ENCODE measurements at places on chromosomes 5 and 9.

- no peak for DNase-seq
Observed at GRCh38 chr5:177132136-177133095, 1.2 kb upstream of the NSD1 start.

DNA sequence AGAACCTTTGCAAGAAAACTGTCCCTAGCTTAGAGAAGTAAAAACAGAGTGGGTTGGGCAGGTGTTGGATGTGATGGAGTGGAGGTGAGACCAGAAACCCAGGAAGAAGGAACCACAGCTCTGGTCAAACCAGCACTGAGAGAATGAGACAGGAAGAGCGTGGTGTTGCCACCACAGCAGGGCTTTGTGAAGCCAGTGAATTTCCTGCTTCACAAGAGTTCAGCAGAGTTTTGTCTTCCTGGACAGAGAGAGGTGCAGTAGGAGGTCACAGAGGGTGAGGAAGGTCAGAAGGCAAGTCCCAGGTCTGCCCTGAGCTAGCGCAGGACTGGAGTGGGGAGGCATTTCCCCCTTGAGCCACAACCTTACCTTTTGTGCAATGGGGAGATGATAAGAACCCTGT is 2306.2 kb upstream of the ACO1 start:
- no peak for DNase-seq

GRCh38 chr9:431701-432100 is 217.0 kb downstream of the DOCK8 start:
- DNase-seq = no peak

- DNase-seq = no peak
Observed at GRCh38 chr9:9299134-9299533, 1313.7 kb downstream of the PTPRD start.

GRCh38 chr9:97717866-97718265 is 20.7 kb upstream of the XPA start:
- DNase-seq = no peak
